ELR (cell line): ENCODE measurements at places on chromosomes 5 and 9.
A peak's percentile ranks its signal among the peaks of the same experiment; 100 is the strongest.

DNA sequence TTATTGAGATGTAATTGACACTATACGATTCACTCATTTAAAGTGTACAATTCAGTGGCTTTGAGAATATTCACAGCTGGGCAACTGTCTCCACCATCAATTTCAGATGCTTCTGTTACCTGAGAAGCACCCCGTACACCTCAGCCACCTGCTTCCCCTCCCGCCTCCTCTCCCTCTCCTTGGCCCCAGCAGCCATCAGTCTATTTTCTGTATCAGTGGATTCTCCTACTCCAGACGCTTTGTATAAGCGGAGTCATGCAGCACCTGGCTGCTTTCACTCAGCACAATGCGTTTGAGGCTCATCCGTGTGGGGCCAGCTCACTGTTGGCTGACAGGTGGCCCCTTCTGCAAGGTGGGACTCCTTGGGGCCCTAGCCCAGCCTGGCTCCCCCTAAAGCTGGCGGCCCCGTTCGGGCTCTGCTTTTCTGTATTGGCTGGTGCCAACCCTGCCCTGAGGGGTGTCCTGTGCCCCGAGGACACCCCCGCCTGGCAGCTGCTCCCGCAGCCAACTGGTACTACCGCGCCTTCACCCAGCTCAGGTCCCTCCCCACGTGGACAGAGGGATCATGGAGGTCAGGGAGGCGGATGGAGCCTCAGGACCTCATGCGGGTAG, 124.4 kb upstream of the COL5A1 start:
- no peak for DNase-seq

DNA sequence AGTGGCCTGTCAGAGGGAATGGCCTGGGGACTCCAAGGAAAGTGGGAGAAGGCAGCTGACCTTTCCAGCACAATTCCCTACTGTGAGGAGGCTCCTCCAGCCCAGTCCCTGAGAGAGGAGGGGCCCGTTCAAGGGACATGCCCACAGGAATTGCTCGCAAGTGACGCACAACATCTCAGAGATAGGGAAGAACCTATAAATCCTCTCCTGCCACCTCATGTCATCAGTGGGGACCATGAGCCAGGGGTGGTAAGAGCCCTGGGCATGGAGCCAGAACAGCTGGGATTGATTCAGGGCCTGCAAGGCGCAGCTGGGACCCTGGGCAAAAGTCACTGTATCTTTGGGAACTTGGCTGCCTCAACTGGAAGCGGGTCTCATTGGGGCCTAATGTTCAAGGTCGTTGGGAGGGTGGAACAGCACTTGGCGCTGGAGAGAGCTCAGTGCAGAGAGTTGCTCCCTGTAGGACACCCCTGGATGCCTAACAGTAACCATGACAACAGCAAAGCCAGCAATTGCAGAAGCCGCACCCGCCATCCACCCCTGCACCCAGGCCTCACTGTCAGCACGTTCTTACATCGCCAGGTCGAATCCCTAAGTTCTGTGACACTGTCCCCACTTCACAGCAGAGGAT, 41.3 kb upstream of the ORM1 start:
- no peak for DNase-seq

GRCh38 chr5:25570067-25570583, 925.3 kb upstream of the CDH10 start:
- DNase-seq = no peak

- no peak for DNase-seq
Measured at GRCh38 chr5:112833971-112834370, 27.1 kb upstream of the SRP19 start.

GRCh38 chr5:179906795-179907555, 722 bp downstream of the TBC1D9B start:
- DNase-seq = peak; percentile 46

- DNase-seq = no peak
Measured at GRCh38 chr5:6950860-6951259, 237.6 kb downstream of the TENT4A start.

- DNase-seq = no peak
Measured at GRCh38 chr5:175599210-175599609, 58.7 kb upstream of the HRH2 start.

GRCh38 chr9:116857321-116857720, 170.2 kb downstream of the TRIM32 start:
- DNase-seq = no peak

DNA sequence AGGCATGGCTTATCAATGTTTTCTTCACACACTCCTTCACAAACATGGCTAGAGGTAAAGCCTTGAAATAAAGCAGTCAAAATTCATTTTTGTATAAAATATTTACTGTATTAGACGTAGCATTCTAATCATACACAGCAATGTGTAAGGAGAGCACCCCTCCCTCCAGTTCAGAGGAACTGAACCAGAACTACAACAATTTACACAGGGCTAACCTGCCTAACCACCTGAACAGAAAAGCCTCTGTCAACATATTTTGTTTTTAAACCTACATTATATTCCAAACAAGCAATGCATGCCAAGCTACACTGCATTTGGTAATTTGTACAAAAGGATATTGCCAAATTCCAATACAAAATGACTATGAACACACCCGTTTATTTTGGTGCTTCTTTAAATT, 41.6 kb downstream of the MLLT3 start:
- no peak for DNase-seq
